ENCODE measurements at places on chromosomes 2 and 18.
A peak's percentile ranks its signal among the peaks of the same experiment; 100 is the strongest.

- DNase-seq, result no peak
These were observed 106.3 kb downstream of the EPHA4 start for GRCh38 chr2:221465776-221466175.

DNA sequence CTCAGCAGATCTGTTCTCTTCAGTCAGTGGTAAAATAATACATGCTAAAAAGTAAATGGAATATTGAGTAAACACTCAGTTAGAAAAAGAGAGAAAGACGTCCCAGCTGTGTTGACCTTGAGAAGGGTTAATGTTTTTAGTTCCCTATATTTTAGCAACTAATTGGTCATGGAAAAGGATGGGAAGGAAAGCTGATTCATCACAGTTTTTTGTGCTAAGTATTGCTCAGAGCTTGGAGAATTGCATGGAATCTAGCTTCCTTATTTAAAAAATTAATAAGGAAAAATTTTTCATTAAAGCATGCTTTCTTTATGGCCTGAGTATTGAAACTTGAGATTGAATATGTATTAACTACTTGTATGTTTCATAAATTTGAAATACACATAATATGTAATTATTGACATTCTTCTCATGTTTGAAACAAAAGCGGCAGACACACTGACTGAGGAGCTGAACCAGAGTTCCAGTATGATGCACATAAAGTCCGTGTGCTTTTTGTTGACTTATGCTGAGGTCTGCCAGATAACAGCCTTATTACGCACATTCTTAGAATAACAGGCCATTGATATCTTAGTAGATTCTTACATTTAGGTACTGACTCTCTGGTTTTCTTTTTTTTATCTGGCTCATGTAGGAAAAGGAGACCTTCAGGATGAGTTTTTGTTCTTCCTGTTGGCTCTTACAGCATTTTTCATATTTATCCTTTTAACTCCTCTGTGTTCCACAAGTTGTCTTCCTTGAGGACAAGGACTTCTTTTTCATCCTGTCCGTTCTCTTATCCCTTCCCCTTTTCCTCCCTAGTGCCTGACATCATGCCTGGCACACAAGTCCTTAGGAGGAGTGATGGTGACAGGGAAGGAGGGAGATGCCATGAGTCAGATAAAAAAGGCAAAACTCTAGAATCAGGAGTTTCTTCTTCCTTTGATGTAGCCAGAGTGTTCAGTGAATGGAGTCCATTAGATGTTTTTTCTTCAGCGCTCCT is 194.1 kb downstream of the PTPRM start:
- DNase-seq, result no peak

GRCh38 chr18:13273800-13274199 is 55.2 kb downstream of the LDLRAD4 start:
- DNase-seq, result no peak

- DNase-seq, result no peak
These were observed 61.9 kb downstream of the AQP4 start for GRCh38 chr18:26803643-26804042.

DNA sequence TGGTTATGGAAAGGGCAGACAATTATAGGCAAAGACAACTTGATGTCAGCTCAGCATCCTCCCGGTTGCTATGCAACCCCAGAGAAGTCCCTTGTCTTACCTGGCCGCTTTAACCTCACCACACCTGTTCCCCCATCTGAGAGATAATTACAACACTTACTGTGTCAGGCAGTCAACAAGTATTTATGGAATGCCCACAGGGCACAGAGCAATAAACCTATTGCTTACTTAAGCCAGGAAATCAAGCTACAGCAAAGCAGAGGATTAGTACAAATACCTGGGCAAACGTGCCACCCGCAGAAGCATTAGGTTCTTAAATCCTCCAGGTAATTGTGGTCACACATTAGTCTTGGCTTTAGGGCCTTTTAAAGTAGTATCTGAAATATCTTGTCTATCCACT is 320.4 kb upstream of the REV1 start:
- no peak for DNase-seq

- DNase-seq, result no peak
These were observed 387.9 kb upstream of the MYT1L start for GRCh38 chr2:2719015-2719414.

- DNase-seq, result no peak
These were observed 2.9 kb downstream of the C1QL2 start for GRCh38 chr2:119155633-119156032.

DNA sequence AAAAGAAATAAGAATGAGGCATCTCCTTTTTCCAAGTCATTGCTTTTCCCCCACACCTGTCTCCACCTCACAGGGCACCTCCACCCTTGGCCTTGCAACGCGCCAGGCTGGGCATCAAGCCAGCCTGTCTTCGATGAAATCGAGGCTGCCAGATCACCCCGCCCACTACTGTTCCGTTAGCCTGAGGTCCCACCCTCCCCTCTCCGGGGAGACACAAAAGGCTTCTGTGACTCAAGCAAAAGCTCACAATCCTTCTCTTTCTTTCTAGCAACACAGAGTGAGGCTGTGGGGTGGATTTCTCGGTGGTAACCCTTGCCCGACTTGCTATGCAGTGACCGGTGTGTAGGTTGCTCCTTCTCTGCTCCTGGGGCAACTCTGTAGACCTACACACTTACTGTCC is 9.9 kb downstream of the TNP1 start:
- DNase-seq, result no peak

DNA sequence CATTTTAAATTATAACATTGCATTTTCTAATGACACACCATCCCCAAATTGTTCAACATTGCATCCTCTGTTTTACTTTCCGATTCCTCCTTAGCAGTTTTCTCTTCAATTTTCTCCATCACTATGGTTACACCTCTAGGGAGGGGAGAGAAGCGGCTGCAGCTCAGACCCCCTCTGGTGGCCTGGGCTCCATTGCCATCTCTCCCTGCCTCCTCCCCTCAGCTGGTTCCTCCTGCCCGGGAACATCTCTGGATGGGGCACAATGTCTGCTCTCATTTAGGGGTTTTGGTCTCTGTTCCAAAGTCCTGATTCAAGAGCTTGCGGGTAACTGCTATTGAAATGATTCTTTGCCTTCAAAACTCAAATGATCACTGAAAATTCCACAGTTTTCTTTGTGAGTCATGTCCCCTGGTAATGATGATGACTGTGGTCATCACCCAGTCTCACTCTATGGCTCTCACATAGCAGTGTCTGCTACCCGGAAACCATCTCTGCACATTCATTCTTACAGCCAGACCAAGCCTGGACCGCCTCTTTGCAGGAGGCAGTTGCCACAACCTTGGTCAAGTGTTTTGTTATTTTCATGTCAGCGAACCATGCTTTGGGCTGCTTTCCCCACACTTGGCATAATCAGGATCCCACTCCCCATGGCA is 263.9 kb downstream of the ALPK2 start:
- DNase-seq, result no peak

GRCh38 chr2:220347626-220348025 is 720.2 kb downstream of the SLC4A3 start:
- no peak for DNase-seq

DNA sequence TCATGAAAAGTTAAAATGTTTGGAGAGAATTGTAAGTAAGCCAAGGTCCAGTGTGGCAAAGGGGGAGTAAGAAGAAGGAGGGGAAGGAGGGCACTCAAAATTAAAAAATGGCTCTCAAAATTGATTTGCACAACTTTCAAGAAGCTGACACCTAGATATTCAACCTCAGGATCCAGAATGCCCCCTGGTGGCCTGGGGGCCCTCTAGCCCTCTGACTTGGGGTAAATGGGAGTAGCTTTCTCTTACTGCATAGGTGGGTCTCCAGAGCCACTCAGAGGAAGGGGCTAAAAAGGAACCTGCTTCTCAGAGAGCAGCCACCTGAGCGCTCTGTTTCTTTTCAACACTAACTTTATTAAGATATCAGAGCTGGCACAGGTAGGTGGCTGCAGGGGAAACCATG is 968.5 kb downstream of the BCL11A start:
- no peak for DNase-seq

DNA sequence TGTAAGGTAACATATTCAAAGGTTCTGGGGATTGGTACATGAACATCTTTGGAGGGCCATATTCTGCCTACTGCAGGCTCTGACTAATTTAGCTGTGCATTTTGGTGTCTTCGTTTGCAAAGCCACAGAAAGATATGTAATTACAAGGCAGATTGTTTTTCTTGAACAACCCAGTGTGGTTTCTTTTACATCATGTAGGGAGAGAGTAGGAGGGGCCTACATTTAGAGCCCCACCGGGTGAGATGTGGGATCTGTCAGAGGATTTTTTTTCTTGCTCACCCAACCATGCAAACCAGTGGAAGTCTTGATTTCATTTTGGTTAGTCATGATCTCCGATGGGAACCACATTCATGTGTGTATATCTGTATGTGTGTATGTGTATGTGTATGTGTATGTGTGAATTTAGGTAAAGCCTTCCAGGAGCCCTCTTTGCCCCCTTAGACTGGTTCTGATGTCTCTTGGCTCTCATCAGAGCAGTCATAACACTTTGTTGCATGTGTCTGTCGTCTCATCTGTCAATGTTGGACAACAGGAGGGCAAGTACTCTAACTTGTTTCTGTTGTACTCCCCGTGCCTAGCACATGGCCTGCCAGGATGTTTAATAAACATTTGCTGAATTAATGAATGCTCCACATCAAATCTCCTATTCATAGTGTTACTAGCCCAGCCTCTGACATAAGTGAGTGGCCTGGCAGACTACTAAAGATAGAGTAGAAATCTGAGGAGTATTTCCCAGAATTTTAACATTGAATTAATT is 239.9 kb downstream of the MTX2 start:
- DNase-seq, result no peak

DNA sequence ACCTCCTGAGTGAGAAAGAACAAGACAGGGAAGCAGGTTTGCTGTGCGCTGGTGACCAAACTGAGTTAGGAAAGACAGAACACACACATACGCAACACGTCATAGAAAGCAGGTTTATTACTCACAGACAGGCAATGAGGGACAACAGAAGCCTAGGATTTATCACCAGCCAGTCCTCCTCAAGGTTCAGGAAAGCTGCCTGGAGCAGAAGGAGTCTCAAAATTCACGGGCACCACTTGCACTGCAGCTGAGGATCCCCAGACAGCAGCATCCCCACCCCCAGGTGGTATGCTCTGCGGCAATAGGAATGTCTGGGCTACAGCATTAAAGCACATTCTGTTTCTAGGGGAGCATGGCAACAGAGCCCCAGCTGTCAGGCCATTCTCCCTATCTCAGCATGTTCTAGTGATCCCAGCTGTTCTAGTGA is 284.4 kb upstream of the RGPD4 start:
- DNase-seq, result no peak

- DNase-seq, result no peak
These were observed 164.8 kb downstream of the RIT2 start for GRCh38 chr18:42950732-42951131.

DNA sequence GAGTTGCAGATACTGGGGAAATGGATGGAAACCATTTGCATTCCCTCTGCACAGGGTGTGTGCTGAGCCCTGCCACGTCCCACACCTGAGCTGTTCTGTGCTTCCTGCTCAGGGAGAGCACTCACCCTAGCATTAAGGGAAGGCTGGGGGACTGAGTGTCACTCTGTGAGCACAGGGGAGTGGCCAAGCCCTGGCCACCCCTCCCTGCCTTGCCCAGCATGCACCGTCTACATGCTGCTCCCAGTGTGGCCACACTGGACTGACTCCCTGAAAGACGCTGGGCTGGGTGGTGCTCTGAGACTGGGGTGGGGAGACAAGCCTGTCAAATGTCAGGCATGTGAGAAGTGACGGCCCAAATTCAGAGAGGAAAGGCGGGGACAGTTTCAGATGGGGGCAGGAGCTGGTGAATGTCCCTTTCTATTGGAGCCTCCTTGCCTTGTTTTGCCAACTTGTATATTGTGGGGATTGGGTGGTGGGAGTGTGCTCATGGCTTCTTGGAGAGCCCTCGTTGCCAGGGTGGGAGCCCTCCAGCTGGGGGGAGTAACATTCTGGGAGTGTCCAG is 298.4 kb upstream of the HS6ST1 start:
- DNase-seq, result no peak

DNA sequence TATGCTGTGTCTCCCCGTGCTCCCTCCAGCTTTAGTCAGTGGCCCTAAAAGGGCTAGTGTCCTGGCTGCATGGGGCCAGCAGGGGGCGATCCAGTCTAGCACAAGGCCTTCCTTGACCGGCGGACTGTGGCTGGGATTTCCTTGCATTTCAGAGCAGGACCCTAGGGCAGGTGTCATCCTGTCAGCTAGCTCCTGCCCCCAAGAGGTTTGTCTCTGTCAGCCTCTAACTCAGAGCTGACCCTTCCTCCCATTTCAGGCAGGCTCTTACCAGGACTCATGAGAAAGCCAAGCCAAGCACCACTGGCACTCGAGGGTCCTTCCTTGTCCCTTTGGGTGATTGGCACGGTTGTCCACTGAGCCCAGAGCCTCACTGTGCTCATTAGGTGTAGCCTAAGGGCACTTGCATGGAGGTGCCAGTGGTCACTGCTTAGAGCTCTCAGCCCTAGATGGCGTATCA is 140.3 kb downstream of the RPIA start:
- no peak for DNase-seq

DNA sequence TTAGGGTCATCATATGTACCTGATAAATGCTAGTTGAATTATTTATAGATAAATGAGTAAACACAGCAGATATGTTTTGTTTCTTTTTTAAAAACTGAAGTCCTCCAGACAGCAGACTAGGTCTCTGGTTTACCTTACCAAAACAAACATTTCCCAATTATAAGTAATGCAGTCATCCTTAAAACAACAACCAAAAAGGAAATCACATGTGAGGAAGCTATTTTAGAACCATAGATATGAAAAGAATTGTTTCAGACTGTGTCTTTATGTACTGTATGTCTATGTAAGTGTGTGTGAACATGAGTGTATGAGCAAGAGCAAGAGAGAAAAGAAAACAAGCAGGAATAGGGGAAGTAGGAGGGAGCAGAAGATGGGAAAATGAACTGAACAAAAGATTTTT is 441.0 kb downstream of the CPS1 start:
- DNase-seq, result no peak

- no peak for DNase-seq
These were observed 86.8 kb downstream of the ESCO1 start for GRCh38 chr18:21513741-21514140.

GRCh38 chr2:66279024-66279423 is 155.9 kb upstream of the MEIS1 start:
- DNase-seq, result no peak

- DNase-seq, result peak; percentile 41
These were observed 143.6 kb upstream of the MAP3K20 start for GRCh38 chr2:172931918-172932520.

GRCh38 chr2:28350791-28351285 is 41.8 kb upstream of the FOSL2 start:
- no peak for DNase-seq

GRCh38 chr2:202261531-202261930 is 4.0 kb upstream of the NOP58 start:
- no peak for DNase-seq

DNA sequence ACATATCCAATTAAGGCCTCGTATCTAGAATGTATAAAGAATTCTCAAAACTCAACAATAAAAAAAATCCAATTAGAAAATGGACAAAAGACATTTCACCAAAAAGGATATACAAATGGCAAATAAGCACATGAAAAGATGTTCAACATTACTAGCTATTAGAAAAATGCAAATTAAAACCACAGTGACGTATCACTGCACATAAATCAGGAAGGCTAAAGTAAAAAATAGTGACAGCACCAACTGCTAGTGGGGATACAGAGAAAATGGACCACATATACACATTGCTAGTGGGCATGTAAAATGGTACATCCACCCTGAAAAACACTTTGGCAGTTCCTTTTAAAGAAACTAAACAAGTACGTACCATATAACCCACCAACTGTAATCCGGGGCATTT is 59.7 kb downstream of the SMAD4 start:
- DNase-seq, result no peak

- DNase-seq, result no peak
These were observed 528.8 kb downstream of the CPS1 start for GRCh38 chr2:211085056-211085680.
